CD4-positive, alpha-beta T cell treated with Interleukin-17A for 4 hours (primary cell): ENCODE measurements at places on chromosomes 12 and 14.

- DNase-seq, result no peak
Measured at GRCh38 chr12:72203764-72204335, 68.3 kb upstream of the TRHDE start.

- no peak for DNase-seq
Measured at GRCh38 chr12:119864591-119864990, 12.5 kb downstream of the CIT start.

- DNase-seq, result no peak
Measured at GRCh38 chr14:89011355-89012281, 187.2 kb downstream of the TTC8 start.

GRCh38 chr14:34043627-34044372, 92.9 kb upstream of the EGLN3 start:
- DNase-seq, result peak; percentile 63

- DNase-seq, result no peak
Measured at GRCh38 chr12:124487834-124488165, 79.6 kb downstream of the NCOR2 start.

GRCh38 chr14:104176611-104177010, 38.2 kb downstream of the KIF26A start:
- DNase-seq, result no peak

- DNase-seq, result no peak
Measured at GRCh38 chr12:97275728-97276590, 186.6 kb upstream of the RMST start.

GRCh38 chr12:61412201-61412600, 848.0 kb upstream of the USP15 start:
- DNase-seq, result no peak

- no peak for DNase-seq
Measured at GRCh38 chr12:55915482-55915859, 12.2 kb downstream of the PYM1 start.

GRCh38 chr14:74240794-74241651, 1.8 kb downstream of the VSX2 start:
- DNase-seq, result peak; percentile 12

- DNase-seq, result no peak
Measured at GRCh38 chr12:13079440-13079906, 24.0 kb downstream of the GSG1 start.

DNA sequence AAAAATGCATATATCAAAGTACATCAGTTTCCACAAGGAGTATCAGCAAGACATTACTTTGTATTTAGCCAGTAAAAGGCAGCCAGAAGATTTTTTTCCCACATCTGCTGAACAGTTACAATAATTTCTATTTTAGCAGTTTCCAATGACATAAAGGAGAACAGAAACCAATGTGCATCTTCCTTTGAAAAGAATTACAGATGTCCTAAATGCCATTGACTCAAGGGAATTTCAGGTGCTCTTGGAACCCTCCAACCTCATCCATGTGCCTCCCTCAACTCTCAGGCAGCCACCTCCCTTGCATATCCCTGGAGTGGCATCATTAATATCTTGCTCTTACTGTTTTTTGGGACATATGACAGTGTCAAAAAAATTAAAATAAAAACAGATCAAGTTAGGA, 62.2 kb upstream of the ST8SIA1 start:
- no peak for DNase-seq

GRCh38 chr12:121711361-121712189, 977 bp upstream of the TMEM120B start:
- peak; percentile 39 for DNase-seq

DNA sequence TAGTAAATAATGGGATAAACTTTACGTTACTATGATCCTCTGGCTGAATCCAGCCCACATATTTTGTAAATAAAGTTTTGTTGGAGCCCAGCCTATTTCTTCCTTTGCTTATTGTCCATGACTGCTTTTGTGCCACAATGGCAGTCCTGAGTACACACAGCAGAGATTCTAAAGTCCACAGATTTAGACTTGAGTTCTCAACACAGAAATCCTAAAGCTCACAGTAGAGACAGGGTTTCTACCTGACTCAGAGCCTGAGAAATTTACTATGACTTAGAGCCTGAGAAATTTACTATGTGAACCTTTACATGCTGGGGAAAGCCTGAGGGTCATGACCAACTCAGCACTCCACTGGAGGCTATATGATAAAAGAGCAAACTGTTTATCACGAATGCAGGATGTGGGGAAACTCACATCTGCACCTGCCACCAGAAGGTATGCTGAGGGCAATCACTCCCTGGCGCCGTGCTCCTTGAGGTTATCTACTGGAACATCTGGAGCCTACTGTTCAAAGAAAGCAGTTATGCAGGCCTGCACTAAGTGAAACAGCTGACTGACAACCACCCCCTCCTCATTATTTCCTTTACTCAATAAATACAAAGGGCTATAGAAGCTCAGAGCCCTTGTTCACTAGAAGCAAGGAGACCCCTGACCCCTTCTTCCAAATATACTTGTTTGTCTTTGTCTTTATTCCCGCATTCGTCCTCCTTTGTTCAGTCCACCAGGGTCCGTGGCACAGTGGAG, 52.6 kb upstream of the BICD1 start:
- DNase-seq, result no peak

GRCh38 chr12:48454667-48455066, 17.7 kb upstream of the ANP32D start:
- DNase-seq, result no peak

- no peak for DNase-seq
Measured at GRCh38 chr12:113666223-113666622, 194.6 kb upstream of the LHX5 start.

DNA sequence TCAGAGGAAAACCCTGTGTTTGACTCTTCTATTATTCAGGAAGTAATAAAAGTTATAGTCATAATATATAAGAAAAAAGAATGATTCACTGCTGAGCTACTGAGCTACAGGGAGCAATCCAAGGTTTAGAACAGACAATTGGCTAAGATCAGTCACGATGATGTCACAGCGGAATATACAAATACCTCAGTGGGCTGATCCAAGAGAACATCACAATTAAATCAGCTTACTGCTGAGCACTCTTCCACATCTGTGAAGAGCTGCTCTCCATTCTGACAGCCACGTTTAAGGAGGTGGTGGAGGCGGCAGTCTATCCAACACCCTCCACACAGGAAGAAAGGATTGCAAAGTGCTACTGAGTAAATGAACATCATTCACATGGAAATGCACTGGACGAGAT, 271.0 kb downstream of the APAF1 start:
- no peak for DNase-seq

GRCh38 chr12:23169696-23170013, 544.7 kb downstream of the ETNK1 start:
- no peak for DNase-seq
